ENCODE measurements at places on chromosomes 1 and 21.

- DNase-seq = no peak
Measured at GRCh38 chr1:115768549-115768948, at the start of gene CASQ2. Gene CASQ2, minus strand, starts transcription at chr1:115768714. Its CDS starts 173 bp downstream, at chr1:115768541.

GRCh38 chr1:36124404-36125128 is 456 bp downstream of the COL8A2 start:
- no peak for DNase-seq

- peak; percentile 15 for DNase-seq
Measured at GRCh38 chr1:174626031-174627025, 178.6 kb downstream of the GPR52 start.

DNA sequence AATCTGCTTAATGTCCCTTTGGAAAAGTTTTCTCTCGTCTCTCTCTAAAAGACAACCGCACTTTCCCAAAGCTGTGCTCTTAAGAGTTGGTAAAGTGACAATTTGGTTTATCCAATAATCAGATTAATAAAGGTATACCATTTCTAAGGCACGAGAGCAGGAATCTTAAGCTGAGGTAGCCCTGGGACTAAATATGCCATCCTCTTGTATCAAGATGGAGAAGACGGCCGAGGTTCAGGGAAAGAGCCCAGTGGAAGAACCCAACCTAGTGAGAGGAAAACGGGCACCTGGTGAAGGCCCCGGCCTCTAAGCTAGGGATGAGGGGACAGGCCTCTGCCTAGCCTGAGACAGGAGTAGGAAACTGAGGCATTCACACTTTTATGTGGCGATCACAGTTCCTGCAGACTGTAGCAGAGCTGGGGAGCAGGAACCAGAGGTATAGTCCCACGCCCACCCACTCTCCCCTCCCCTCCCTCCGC is 334 bp upstream of the SARS1 start:
- DNase-seq = no peak

- no peak for DNase-seq
Measured at GRCh38 chr1:32946413-32946812, 18.2 kb downstream of the RNF19B start.

GRCh38 chr21:45026826-45027225 is 47.6 kb upstream of the ADARB1 start:
- DNase-seq = no peak

DNA sequence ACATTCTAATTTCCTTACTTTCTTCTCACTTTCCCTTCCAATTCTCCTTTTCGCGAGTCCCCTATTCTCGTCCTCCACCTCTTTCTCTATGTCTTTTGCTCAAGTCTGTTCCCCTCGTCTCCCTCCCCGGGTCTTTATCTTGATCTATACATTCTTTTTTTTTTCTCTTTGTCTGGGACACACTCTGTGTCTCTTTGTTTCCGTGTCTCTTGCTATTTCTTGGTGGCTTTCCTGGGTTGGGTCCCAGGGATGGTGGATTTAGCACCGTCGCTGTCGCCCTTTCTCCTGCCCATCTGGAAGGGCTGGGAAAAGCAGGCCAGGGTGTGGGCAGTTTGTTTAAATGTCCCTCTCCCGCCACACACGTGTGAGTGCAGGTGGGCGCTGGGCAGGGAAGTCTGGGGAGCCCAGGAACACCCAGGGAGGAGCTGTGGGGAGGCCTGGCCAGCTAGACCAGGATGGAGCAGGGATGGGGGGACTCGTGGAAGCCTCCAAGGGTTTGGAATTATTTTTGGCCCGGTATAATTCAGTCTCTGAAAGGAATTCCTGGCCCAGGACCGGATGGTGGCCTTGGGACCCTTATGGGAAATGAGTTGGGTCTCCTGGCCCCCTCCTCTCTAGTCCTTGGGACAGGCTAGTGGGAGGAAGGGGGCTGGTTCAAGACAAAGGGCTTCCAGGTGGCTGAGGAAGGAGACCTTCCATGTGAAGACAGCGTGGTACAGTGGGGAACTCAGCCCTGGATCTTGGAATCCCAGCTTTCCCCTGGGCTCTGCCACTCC is 9.5 kb upstream of the ID3 start:
- DNase-seq = no peak

GRCh38 chr1:199931666-199932377 is 95.7 kb upstream of the NR5A2 start:
- no peak for DNase-seq

DNA sequence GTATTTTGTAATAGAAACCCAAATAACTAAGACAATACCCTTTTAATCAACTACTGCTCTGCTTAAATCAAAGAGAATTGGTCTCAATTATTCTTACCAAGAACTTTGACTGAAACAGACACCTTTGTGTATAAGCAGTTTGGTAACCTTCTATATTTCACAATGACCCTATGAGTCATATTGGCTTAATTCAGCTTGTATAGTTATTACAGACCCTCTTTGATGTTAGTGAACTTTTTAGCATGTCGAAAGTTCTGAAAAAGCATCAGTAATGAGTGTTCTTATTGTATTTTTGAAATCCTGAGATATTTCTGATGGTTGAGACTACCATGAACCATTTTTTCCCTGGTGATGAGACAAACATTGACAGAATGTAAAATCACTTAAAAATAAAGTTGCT is 43.3 kb upstream of the RABGAP1L start:
- no peak for DNase-seq

DNA sequence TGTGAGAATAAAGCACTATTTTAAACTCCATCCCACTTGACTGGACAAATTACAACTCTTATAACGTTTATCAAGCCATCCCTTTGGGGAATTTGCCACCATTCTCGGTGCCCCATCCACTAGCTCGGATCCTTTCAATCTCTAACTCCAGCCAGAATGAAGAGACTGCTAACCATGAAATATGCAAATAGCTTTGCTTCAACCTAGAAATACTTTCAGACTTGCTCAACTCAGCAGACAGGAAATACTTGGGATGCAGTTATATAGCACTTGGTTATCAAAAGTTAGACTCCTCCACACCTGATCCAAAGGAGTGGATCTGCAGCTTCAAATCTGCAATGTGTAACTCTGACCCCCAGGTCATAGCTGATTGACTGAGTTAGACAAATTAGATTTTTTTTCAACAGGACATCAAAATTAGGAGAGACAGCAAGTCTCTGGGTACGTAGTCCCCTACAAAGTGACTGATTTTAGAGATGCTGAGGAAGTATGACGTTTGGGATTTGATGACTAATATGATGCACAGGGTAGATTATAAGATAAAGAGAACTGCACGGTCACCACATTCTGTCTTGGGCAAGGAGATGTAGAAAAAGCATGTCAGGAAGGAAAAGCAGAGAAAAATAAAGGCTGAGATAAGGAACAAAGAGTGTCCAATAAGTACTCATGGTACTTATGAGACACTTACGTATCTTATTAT is 496.0 kb downstream of the AGBL4 start:
- no peak for DNase-seq

GRCh38 chr21:46295996-46296752 is 10.0 kb downstream of the YBEY start:
- DNase-seq = no peak

GRCh38 chr1:206725109-206725963 is 40.6 kb downstream of the MAPKAPK2 start:
- DNase-seq = peak; percentile 47

- DNase-seq = peak; percentile 20
Measured at GRCh38 chr1:60989749-60990713, 92.3 kb upstream of the NFIA start.

GRCh38 chr1:31797216-31797615 is 18.6 kb downstream of the SPOCD1 start:
- no peak for DNase-seq

- peak; percentile 73 for DNase-seq
Measured at GRCh38 chr1:201254625-201255478, 28.5 kb upstream of the PKP1 start.

- no peak for DNase-seq
Measured at GRCh38 chr1:64745986-64746940, 1.4 kb downstream of the RAVER2 start.

- DNase-seq = no peak
Measured at GRCh38 chr1:173424782-173425407, 52.2 kb upstream of the PRDX6 start.

DNA sequence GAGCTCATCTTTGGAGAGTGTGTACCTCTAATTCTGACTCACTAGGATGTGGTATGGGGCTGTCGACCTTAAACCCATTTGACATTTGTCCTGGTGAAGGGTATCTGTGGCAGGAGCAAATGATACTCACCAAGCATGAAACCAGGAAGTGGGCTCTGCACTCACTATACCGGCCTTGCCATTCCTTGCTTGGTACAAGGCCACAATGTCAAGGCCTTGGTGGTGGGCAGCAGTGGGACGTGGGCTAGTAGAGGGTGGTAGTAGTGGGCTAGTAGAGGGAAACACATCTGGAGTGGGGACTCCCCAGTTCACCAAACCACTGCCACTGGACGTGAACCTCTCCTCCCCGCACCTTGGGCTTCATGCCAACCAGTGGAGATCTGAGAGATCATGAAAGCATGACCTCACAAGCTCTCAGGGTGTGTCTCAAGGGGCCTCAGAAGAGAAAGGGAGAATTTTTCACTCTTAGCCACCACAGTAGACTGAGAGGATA is 11.5 kb downstream of the TNFSF4 start:
- DNase-seq = no peak

- DNase-seq = no peak
Measured at GRCh38 chr1:15454256-15454655, 2.3 kb upstream of the CELA2A start.

- no peak for DNase-seq
Measured at GRCh38 chr1:28758420-28758819, 21.7 kb downstream of the YTHDF2 start.

GRCh38 chr1:8077602-8078001 is 51.5 kb upstream of the ERRFI1 start:
- DNase-seq = no peak

DNA sequence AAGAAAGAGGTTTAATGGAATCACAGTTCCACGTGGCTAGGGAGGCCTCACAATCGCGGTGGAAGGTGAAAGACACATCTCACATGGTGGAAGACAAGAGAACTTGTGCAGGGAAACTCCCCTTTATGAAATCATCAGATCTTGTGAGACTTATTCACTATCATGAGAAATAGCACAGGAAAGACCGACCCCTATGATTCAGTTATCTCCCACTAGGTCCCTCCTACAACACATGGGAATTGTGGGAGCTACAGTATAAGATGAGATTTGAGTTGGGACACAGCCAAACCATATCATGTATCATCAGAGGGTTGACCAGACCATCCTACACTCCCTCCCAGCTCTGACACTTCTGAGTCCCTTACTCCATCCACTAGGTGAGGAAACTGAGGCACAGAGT is 143.9 kb upstream of the KLHDC7A start:
- DNase-seq = no peak

DNA sequence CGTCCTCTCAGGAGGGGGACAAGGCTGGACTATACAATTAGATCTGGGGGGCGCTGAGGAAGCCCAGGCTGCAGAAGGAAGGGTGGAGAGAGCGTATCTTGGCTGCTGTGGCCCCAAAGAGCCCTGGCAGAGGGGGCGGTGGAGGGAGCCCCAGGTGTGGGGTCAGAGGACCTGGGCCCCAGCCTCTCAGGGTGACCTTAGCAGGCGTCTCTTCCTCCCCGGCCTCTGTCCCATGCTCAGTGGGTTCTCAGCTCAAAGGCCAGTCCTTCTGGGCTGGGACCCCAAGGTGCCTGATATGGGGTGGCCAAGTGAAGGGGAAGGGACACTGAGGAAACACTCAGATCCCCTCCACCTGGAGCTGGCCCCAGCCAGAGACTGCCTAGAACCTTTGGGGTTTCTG is 1.8 kb downstream of the FAM131C start:
- no peak for DNase-seq

DNA sequence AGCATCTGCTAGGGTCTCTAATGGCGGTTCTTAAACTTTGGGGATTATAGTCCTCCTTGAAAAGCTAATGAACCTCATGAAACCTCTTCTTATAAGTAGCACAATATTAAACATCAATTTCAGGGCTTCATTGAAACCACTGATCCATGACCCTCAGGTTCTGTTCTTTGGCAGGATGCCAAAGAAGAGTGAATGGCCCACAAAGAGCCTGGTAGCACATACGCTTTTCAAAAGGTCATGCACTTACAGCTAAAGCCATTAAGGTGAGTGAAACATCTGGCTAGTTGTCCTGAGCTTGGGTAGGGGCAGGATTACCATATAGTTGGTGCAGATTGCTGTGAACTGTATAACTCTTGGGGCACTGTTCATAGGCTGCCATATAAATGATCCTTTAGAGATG is 42.3 kb downstream of the MDM4 start:
- no peak for DNase-seq

DNA sequence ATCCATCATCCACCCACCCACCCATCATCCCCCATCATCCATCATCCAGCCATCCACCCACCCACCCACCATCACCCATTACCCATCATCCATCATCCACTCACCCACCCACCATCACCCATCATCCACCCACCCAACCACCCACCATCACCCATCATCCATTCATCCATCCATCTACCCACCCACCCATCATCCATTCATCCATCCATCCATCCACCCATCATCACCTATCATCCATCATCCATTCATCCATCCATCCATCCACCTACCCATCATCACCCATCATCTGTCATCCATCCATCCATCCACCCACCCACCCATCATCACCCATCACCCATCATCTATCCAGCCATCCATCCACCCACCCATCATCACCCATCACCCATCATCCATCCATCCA is 81.5 kb downstream of the ADARB1 start:
- no peak for DNase-seq

DNA sequence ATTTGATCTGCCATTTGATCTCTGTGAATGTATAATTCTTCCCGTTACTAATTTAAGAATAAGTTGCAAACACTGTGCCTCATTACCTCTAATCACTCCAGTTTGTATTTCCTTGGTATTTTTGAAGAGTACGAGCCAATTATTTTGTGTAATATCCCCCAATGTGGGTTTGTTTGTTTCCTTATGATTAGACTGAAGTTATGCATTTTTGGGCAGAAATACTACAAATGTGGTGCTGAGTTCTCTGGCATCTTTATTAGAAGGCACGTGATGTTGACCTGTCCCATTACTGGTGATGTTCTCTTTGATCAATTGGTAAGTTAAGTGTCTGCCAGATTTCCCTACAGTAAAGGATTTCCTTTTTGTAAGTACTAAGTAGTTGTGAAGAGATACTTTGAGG is 10.3 kb downstream of the MIXL1 start:
- no peak for DNase-seq

DNA sequence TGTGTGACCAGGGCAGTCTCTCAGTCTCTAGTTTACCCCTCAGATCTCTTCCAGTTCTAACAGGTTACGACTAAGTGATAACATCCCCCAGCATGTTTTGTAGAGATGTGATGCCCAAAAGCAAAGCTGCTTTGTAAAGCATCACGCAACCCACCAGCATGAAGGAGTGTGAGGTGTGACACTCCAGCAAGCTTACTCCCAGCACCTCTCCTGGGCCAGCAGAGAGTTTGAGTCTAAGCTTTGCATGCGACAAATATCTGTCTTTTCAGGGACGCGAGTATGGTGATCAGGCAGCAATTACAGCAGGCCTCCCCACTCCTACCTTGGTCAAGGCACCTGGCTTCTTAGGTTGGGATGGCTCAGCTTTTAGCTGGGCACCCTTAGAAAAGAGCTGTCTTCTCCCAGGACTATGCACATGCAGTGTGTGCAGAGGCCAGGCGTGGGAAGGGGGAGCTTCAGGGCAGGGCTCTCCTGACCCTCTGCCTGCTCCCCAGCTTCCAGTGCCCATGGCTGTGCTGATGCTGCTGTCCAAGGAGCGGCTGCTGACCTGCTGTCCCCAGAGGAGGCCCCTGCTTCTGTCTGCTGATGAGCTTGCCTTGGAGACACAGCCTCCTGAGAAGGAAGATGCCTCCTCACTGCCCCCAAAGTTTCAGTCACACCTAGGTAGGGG is 48.2 kb downstream of the ELK4 start:
- DNase-seq = no peak
